Spinal cord (tissue), 10 donors: ENCODE measurements at places on chromosomes 1 and 21.

- DNase-seq, result no peak
- H3K27ac ChIP-seq, result no peak overlapping the region
- peaks cover 8% of the 10 kb centered on the region for H3K36me3 ChIP-seq
Observed at GRCh38 chr1:15974855-15975254, 1.0 kb downstream of the ZBTB17 start.

DNA sequence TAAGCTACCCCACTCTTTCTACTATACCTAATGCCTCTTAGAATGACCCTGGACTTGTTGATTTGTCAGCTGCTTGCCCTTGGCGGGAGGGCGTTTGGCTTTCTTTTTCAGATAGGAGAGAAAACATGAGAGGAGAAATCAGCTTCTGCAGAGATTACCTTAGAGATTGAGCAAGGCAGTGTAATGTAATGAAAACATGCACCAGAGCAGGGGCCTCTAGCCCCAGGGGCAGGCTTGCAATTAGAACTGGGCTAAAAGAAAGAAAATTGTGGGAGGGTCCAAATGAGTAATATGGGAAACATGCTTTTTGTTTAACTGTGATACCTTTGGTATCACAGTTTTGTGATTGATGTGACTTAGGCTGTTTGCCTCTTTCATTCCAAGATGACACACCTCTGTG, 89.7 kb downstream of the PBX1 start:
- H3K27me3 ChIP-seq, result no peaks in the 10 kb centered on the region
- no peak for DNase-seq
- H3K27ac ChIP-seq, result no peak overlapping the region

DNA sequence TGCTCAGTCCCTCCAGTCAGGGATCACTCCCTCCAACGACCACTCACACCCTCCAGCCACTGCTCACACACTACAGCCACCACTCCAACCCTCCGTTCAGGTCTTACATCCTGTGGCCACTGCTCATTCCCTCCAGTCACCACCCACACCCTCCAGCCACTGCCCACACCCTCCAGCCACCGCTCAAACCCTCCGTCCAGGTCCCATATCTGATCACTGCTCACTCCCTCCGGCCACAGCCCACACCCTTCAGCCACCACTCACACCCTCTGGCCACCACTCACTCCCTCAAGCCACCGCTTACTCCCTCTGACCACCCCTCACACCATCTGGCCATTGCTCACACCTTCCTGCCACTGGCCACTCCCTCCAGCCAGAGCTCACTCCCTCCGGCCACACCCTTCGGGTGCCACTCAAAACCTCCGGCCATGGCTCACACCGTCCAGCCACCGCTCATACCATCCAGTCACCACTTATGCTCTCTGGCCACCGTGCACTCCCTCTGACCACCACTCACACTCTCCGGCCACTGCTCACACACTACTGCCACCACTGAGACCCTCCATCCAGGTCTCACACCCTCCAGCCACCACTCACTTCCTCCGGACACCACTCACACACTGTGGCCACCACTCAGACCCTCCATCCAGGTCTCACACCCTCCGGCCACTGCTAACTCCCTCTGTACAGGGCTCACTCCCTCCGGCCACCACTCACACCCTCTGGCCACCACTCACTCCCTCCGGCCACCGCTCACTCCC, 4.7 kb upstream of the TFF1 start:
- no peak overlapping the region for H3K27ac ChIP-seq
- no peaks in the 10 kb centered on the region for H3K36me3 ChIP-seq
- H3K4me1 ChIP-seq, result peaks cover 11% of the 10 kb centered on the region

GRCh38 chr1:165858967-165859845, 31.8 kb downstream of the UCK2 start:
- no peaks in the 10 kb centered on the region for H3K36me3 ChIP-seq
- no peaks in the 10 kb centered on the region for H3K27me3 ChIP-seq
- no peak overlapping the region for H3K27ac ChIP-seq
- H3K4me1 ChIP-seq, result no peaks in the 10 kb centered on the region
- no peak for DNase-seq
- H3K4me3 ChIP-seq, result no peak overlapping the region

DNA sequence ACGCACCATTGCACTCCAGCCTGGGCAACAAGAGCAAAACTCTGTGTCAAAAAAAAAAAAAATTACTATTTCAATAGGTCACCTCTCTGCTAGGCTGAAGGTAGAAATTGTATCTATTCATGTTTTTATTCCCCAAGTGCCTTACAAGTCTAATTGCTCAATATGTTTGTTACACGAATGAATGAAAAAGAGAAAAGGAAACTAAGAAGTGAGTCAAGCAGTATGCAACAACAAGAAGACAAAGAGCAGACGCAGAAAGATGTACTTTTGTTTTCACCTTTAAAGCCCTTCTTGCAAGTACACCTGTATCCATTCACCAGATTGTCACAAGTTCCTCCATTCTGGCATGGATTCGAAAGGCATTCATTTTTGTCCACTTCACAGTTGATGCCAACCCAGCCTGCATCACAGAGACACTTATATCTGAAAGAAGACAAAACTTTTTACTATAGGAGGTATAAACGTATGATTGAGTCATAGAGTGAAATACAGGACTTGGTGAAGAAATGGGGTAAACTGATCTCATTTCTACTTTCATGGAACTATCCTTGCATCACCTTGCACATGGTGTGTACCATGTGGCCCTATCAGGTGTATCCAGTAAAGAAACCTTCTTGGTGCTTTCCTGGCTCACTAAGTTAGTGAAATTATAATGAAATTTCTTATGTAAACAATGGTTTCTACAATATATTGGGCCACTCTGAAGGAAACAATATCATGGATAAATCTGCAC, 57.1 kb upstream of the ADAM30 start:
- H3K27ac ChIP-seq, result no peak overlapping the region
- H3K27me3 ChIP-seq, result no peaks in the 10 kb centered on the region
- no peak for DNase-seq
- H3K36me3 ChIP-seq, result peaks cover 3% of the 10 kb centered on the region
